Stimulated activated CD8-positive, alpha-beta memory T cell treated with anti-CD3 and anti-CD28 coated beads, Interleukin-7, amount 100 ng/mL, for 4 hours (primary cell): ENCODE measurements at places on chromosomes 12 and 14.

GRCh38 chr14:100306998-100307765 lies 938 bp upstream of the SLC25A29 start:
- no peak for DNase-seq

DNA sequence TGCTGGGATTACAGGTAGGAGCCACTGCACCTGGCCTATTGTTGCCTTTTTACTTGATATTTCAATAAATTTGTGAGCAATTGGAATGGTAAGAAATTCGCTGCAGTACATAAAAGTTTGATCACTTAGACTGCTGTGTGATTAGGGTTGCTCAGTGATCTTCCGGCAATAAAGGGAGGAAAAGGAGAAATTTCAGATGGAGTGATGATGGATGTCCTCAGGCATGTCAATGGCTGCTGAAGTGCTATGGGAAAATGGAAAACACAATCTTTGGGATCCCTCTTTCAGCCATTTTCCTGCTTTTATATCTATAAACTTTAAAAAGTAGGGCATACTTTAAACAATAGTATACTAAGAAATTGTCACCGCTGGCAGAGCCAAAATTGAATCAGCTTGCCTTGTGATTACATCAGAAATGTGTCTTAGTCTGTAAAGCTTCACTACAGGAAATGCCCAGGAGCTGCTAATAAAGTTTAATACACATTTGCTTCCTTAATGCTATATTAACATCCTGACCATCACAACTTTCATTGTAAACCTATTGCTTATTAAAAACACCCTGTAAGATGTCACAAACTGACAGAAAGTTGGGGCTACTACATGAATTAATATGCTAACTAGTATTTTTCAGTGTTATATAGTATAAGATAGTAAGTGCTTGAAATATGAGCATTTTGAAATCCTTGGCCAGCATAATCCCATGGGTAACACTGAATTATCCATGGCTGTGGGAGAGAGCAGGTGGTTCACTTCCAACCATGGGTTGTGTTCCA lies 13.7 kb upstream of the FBXL14 start:
- no peak for DNase-seq

DNA sequence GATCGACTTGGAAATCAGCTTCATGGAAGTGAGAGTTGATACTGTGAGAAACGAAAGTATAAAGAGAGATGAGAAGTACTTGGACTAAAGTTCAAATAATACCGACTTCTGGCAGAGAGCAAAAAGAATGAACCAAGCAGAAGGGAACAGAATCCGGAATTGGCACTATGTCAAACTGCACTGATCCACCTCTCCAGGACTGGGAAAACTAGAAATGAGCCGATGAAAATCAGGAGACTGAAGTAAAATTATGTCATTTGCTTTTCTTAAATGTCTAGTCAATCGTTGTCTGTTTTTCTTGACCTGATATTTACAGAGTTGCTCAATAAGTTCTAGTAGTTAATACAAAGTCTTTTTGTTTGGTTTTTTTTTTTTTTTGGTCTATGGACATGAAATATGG lies 163.0 kb upstream of the FOXG1 start:
- no peak for DNase-seq

DNA sequence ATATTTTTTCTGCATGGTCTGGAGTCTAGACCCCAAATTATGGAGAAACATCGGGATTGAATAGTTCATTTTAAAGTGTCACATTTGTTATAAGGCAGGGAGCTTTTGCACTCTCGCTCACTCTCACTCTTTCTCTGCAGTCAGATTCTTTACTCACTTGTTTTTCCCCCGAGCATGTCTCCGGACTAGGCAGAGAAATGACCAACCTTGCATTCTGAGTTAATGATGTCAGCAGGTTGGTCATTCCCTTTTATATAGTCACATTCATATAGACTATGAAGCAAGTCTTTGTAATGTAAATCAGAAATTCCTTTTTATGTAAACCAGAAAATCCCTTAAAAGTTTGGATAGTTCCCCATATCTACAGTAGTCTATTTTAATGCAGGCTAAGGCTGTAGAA lies 4.1 kb downstream of the C12orf75 start:
- no peak for DNase-seq

DNA sequence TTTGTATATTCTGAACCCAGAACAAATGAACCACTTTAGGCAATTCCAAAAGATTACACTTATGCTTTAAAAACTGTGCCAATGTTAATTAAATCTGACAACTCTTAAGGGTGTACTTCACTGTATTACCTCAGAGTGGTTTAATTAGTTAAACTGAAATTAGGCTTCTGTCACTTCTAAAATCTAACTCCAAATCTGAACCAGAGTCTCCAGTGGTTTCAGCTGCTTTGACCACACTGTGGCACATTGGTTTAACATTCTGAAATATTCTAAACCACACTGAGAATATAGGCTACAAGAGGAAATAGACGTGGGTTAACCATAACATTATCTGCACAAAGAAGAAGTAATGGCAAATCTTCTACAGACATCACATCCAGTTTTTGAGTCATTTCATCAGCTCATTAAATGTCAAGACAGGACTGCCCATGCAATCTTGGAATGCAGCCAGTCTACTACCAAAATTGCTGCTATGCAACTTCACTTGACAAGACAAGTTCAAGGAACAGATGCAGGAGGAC lies 94.8 kb downstream of the LRP6 start:
- DNase-seq, result no peak

DNA sequence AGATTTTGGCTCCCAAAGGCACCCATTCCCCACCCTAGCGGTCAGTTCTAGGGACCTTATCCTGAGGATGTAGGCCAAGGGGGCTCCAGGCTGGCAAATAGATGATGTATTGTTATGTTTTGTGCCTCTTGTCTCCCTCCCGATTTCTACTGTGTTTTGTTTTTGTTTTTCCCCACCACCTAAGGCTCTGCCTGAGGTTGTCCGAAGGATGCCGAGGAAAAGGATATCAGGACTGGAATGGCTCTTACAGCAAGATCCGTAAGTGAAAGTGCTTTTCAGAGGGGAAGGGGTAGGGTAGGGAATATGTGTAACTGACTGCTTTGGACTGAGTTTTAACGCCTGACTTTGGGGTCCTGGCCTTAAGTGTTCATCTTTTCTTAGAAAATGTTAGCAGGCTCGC lies 6.6 kb downstream of the FOXG1 start:
- DNase-seq, result no peak

DNA sequence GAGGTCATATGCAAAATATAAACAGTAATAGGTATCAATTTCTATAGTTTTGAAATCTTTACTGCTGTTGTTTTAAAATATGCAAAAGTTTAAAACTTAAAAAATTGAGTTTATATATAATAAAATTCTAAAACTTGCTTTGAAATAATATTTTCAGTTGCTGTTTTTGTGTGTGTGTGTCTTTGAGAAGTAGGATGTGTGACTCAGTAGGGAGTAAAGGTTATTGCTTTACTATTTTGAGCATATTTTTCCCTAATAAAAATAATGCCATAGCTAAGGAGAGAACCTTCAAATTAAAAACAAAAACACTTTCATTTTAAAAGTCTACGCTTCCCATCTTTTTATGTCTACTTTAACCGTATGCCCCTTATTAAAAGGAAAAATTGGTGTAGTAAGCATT lies 238.1 kb downstream of the FBXL14 start:
- DNase-seq, result no peak

- DNase-seq, result no peak
Measured at GRCh38 chr12:97886511-97887176, 424.0 kb downstream of the RMST start.

GRCh38 chr12:120421701-120422100 lies 16.2 kb upstream of the COX6A1 start:
- no peak for DNase-seq

DNA sequence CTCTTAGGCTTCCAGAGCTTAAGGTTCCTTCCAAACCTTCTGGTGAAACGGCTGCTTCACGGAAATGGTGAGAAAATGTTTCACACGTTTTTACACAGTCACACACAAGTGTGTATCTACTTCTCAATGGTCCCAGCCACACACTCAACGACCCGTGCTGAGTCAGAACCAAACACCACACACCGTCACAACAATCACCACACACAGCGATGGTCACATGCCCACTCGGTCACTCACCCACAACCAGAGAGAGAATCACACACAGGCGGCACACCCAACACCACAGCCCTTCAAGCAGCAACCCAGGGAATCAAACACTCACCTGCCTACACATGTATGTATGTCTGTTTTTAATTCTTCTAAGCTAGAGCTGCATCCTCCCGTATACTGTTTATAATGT lies 12.6 kb upstream of the PLEKHD1 start:
- DNase-seq, result no peak

DNA sequence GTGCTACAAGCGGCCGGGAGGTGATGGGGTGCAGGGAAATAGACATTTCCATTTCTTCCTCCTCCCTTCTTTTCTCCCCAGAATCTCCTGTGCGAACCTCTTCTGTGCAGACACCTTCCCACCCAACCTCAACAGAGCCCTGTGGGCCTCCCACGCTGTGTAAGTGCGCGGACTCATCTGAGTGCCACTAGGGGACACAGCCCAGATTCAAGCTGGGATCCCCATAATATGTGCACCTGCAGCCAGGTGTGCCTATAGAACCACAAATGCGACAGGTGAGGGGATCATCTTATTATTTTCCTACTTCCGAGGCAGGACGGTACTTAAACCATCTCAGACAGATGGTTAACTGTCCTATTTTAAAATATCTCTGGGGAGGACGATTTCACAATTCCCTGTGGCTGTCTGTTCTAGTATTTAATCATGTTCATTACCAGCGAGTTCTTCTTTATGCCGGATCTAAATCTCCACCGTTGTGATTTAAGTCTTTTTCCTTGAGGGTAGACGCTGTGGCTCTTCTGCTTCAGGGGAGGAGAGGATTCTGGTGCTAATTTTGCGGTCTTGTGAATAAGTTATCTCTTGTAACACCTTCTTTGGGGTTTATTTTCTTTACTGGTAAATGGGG lies 17.2 kb upstream of the CACNA1C start:
- DNase-seq, result no peak

- DNase-seq, result no peak
Measured at GRCh38 chr14:75370416-75371205, 57.2 kb upstream of the JDP2 start.

GRCh38 chr12:118034429-118035189 lies 18.1 kb downstream of the RFC5 start:
- no peak for DNase-seq
